Stimulated activated CD4-positive, alpha-beta T cell treated with anti-CD3 and anti-CD28 coated beads, Interleukin-1b, Interleukin-23, amount 100 ng/mL, for 48 hours (primary cell): ENCODE measurements at places on chromosomes 1 and 21.
A peak's percentile ranks its signal among the peaks of the same experiment; 100 is the strongest.

- no peak for DNase-seq
These were observed 171.4 kb upstream of the SNX7 start for GRCh38 chr1:98490099-98490498.

GRCh38 chr1:202852163-202852904 lies 36.6 kb downstream of the RABIF start:
- DNase-seq: peak; percentile 49

DNA sequence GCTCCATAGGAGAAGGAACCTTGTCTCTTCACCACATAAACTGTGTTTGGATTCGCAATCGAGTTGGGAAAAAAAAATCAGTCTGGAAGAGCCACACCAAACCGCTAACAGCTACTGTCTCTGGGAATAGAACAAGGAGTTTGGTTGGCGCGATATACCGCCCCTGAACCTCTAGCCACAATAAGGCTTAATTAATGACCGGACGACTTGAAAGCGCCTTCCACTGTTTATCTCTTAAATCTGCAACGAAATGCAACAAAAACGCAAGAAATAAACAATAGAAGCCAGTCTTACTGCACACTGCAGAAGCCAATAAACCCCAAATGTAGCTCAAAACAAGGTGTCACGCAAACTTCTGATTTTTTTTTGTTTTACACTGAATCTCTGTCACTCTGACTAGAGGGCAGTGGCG lies 10.9 kb downstream of the BTBD19 start:
- DNase-seq: no peak

DNA sequence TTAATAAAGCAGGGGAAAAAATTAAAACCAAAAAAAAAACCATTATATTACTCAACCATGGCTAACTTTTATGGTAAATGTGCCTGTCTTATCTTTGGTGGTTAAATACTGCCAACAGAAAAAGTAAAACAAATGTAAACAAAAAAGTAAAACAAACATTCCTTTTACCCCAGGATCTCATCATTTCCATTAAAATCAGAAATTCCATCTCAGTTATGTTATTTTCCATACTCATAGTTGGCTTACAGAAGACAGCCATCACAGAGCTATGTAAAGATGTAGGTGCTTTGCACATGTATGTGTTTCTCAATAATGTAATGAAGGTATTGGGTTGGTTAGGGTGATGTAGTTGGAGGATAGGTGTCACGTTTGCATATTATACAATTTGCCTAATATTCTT lies 185.0 kb downstream of the KCNK2 start:
- DNase-seq: no peak

GRCh38 chr1:8813016-8813763 lies 4.2 kb downstream of the RERE start:
- DNase-seq: no peak

GRCh38 chr1:39852876-39853275 lies 30.4 kb downstream of the TRIT1 start:
- no peak for DNase-seq

DNA sequence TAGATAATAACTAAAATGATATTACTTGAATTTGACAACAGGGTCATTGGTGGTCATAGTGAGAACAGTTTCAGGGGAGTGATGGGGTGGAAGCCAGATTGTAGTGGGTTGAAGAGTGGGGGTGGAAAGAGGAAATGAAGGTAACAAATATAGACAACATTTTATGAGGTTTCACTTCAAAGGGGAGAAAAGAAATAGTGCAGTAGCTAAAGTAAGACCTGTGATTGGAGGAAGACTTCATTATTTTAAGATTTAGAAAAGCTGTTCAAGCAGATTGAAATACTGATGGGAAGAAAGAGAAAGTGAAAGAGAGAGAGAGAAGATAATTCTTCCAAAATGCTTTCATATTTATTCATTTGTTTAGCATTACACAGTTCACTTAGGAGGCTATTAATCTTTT lies 52.0 kb upstream of the KCNA3 start:
- no peak for DNase-seq
